ENCODE measurements at places on chromosomes 2 and 18.
A peak's percentile ranks its signal among the peaks of the same experiment; 100 is the strongest.

GRCh38 chr2:237670641-237671040 is 43.3 kb downstream of the LRRFIP1 start:
- no peak for DNase-seq

DNA sequence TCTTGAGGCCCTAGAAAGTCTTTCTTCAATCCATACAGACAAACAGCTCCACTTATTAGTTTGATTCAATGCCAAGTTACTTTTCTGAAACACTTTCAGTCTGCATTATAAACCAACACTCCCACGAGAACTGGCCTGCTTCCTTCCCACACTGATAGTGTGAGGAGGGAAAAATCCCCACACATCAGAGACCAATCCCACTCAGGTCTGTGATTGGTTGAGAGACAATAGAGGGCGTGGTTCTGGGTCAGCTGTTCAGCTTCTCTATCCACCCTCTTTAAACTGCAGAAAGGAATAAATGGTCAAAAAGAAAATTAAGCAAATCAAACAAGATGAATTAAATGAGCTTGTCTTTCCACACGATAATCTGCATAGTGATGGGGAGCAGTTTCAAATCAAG is 152.5 kb downstream of the NRP2 start:
- DNase-seq, result no peak

DNA sequence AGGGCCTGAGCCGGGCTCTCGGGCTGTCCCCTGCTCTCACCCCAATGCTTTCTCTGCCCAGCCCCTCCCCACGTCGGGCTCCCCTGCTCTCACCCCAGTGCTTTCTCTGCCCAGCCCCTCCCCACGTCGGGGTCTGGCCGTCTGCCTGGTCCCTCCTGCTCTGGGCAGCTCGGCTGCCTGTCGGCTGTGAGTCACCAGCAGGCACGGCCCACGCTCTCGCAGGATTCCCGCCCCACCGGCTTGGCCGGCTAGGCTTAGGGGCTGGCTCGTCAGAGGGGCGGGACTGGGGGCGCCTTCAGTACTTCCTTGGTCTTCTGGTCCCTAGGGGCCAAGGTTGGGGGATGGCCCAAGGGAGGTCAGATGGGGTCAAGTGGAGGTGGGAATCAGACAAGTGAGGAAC is 3.3 kb downstream of the BOK start:
- DNase-seq, result no peak

DNA sequence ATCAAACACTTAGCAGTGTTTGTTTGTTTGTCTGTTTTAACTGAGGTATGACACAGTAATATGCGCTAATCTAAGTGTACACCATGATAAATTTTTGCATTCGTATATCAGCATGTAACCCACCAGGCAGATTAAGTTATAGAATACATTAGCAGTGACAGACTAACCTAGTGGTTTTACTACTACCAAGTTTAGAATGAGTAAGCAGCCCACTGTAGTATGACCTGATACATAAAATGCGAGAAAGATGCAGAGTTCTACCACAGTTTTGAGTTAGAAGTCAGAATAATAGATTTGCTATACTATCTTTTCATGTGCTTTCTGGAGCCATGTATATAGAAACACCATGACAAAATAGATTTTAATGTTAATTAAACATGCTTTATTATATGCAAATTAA is 19.1 kb upstream of the MAP4K4 start:
- DNase-seq, result no peak

DNA sequence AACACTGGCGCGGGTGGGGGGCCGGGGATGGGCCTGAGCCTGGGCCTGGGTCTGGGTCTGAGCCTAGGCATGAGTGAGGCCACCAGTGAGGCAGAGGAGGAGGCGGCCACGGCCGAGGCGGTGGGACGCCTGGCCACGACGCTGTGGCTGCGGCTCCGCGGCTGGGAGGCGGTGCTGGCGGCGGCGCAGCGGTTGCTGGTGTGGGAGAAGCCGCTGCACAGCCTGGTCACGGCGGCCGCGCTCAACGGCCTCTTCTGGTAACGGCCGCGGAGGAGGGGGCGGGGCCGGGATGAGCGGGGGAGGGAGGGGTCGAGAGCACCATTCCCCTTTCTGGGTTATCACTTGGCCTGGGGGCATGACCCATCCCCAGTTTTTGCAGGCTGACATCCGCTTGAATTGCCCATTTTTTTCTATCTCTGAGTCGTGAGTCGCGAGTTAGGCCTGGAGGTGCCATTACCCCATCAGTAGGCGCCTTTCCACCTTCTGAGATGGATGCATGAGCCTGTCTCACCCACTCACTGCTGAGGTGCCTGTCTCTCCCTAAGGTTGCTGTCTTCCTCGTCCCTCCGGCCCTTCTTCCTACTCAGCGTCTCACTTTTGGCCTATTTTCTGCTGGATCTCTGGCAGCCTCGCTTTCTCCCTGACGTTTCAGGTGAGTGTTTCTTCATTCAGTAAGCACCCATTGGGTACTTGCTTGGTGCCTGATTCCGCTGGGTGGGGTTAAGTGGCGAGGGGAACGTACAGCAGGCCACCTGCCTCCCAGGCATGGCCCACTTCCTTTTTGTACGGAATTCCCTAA is 501 bp downstream of the RETREG2 start:
- DNase-seq, result peak; percentile 44

DNA sequence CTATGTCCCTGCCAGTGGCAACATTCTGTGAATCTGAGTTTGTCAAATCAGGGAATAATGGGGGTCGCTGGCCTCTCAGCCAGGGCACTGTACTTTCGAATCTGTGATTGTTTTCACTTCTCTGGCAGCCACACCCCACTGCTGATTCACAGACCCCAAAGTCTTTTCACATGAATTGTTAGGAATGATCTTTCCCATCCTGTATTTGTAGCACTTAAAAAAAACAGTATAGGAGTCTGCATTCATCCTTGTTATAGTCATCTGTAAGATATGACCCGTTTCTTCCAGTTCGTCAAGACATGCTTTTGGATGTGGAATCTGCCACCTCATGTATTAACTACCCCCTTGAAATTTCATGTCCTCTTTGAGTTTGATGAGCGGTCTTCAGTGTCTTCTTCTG is 928 bp downstream of the NAGK start:
- DNase-seq, result no peak

DNA sequence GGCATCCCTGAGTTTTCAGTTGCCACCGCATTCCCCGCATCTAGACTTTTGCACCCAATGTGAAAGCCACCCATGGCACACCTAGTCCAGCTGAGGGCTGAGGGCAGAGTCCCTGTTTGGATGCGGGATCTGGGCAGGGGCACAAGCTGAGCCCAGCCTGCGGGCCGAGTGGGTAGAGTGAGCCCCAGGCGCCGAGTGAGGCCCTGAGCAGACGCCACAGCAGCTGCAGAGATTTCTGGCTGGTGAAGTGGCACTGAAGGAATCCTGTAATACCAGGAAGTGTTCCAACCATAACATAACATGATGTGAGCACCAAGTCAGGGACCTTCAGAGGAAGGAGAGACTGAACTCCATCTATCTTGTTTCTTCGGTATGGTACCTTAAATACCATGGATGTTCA is 27.7 kb upstream of the FRZB start:
- DNase-seq, result no peak

- DNase-seq, result no peak
Observed at GRCh38 chr2:229586012-229586411, 128.3 kb downstream of the DNER start.

DNA sequence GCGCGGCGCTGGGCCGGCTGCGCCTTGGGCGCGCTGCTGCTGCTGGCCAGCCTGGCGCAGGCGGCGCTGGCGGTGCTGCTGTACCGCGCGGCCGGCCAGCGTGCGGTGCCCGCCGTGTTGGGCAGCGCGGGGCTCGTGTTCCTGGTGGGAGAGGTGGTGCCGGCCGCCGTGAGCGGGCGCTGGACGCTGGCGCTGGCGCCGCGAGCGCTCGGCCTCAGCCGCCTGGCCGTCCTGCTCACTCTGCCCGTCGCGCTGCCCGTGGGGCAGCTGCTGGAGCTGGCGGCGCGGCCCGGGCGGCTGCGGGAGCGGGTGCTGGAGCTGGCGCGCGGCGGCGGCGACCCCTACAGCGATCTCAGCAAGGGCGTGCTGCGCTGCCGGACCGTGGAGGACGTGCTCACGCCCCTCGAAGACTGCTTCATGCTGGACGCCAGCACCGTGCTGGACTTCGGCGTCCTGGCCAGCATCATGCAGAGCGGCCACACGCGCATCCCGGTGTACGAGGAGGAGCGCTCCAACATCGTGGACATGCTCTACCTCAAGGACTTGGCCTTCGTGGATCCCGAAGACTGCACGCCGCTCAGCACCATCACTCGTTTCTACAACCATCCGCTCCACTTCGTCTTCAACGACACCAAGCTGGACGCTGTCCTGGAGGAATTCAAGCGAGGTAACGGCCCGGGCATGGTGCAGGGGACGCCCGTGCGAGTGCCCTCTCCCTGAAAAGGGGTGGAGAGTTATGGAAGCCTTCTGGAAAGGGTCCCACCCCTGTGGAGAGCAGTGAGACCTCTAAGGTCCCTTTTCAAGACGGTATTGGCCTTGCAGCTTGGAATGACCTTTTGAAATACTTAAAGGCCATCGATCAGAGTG is 1.0 kb downstream of the CNNM3 start:
- no peak for DNase-seq

DNA sequence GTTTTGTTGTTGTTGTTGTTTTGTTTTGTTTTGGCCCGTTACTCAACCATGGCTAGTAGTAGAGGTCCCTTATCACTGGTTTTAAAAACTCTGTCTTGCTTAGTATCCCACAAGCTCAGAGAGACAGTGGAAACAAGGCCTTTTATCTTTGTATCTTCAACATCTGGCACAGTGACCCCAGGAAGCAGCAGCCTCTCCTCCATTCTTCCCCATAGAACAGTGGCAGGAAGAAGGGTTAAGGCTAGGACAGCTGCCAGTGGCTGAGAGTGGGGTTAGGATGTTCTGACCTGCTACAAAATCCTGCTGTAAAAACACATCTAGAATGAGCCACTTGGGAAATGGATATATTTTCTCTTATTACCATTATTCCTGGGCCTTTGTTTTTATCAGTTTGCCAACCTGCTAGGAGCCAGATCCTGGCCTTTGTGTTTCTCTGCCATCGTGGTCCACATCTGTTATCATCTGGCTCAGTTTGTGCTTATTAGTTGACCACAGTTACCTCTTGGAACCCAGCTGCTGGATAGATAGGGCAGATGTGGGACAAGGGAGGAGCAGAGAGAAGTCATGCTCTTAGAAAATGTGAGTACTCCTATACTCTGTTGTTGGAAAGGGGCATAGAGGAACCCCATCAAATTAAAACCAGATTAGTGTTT is 246.8 kb downstream of the AGPS start:
- no peak for DNase-seq

DNA sequence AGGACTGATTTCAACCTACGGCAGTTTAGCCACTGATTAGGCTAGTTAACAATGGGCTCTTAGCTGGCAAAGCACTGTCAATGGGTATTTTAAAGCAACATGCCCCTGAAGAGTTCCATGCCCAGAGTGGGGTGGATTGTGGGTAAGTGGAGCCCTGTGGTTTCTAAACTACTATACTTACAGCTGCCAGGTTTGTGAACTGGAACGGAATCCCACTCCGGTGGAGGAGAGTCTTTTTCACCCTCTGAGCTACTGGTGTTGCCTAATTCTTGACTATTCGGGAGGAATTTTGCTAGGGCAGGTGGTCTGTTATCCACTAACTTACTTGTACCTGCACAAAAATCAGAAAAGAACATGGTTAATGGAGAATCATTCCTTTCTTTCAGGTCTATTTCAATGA is 52.6 kb downstream of the ZAP70 start:
- no peak for DNase-seq

GRCh38 chr2:27828305-27828704 is 56.8 kb downstream of the MRPL33 start:
- DNase-seq, result no peak

GRCh38 chr2:23354554-23354953 is 30.4 kb upstream of the KLHL29 start:
- DNase-seq, result no peak

DNA sequence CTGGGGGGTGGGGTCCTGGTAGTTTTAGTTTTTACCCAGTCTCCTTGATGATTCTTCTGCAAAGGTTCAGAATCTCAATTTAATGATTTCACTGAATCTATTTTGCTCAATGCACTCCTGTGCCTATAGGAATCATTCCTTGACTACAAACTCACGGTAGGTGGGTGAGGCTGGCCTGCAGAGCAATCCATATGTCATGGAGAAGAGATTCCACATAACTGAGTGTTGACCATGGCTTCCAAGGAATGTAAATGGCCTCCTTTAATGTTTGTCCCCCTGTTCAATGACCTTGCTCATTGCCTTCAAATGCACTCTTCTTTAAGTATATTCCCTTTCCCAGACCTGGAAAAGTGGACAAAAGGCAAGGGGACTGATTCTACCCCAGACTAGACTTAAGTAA is 12.5 kb downstream of the FAP start:
- DNase-seq, result no peak

DNA sequence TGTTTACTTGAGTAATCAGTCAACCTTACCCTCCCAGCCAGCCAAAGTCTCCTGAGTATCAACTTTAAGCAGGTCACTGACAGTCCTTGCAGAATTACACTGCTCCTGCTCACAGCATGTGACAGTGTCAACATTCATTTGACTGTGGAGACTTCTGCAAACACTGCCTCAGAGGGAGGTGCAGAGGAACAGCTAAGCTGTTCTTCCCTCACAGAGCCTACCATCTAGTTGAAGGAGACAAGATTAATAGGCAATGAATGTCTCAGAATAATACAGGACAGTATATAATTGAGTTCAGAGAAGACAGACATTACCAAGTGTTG is 11.9 kb downstream of the SLC14A2 start:
- DNase-seq, result no peak

DNA sequence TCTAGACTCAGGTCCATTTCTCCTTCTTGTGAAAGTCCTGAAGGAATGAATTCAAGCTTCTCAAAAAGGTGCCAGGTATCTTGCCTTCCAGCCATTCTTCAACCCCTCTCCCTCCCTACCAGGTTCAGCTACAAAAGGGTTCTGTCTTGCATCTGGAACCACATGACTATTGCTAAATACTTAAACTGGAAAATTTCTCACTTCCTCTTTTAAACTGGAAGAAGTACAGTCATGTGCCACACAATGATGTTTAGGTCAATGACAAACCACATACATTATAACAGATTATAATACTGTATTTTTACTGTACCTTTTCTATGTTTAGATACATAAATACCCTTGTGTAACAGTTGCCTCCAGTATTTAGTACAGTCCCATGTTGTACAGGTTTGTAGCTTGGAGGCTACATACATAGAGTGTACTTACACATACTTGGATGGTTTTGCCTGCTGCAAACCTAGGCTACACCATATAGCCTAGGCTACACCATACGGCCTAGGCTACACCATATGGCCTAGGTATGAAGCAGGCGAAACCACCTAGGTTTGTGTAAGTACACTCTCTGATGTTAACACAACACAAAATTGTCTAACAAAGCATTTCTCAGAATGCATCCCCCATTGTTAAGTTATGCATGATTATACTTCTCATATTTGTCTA is 142.0 kb upstream of the DNMT3A start:
- no peak for DNase-seq

GRCh38 chr2:73269686-73270465 is 14.4 kb downstream of the FBXO41 start:
- no peak for DNase-seq

GRCh38 chr2:212052412-212053159 is 486.0 kb downstream of the ERBB4 start:
- no peak for DNase-seq

GRCh38 chr2:43018179-43019024 is 208.0 kb downstream of the ZFP36L2 start:
- no peak for DNase-seq
